HT1080 (cell line): ENCODE measurements at places on chromosomes 16 and 17. TPM values are rescaled to one million over a fixed set of nuclear protein-coding genes. Genes with fewer than 3 reads are reported as not detected.

GRCh38 chr17:75232786-75233185 is 27.3 kb downstream of the NUP85 start:
- no peak for DNase-seq

DNA sequence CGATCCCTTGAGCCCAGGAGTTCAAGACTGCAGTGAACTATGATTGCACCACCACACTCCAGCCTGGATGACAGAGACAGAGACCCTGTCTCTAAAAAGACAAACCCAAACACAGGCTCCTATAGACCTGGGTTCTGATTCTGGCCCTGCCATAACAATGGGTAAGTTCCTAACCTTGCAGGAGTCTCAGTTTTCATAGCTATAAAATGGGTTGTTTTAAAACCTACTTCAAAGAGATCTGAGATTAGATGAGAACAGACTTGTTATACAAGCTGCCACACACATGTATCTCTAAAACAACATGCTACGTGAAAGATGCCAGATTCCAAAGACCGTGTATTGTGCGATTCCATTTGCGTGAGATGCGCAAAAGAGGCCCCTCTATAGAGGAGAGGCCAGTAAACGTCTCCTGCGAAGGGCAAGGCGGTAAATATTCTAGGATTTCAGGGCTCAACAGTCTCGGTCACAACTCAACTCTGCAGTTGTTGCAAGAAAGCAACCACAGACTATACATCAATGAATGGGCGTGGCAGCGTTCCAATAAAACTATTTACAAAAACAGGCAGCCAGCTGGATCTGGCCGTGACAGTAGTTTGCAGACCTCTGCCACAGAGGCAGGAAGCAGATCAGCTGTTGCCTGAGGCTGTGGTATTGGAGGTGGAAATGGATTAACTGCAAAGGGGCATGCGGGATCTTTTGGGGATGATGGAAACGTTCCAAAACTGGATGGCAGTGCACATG is 5.9 kb downstream of the CORO7 start:
- no peak for DNase-seq

Gene TRPV2
- 101 and 105 TPM in 2 replicates for total RNA-seq

Gene RANGRF
- total RNA-seq, result 13.0 and 15.9 TPM in 2 replicates

DNA sequence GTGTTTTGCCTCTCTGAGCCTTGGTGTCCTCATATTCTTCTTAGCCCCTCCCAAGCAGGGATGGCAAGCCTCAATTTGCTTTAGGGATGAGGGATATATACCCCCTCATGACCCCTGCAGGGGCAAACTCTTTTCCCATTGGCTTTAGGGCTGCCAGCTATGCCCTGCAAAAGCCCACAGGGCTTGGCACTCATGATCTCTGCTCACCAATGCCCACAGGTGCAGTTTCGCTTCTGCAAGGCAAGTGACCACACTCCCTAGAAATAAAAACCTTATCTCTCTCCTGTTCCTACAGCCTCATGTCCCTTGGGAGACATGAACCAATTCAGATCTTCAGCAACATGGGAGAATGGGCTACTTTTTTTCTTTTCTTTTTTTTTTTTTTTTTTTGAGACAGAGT is 8.8 kb downstream of the BEAN1 start:
- no peak for DNase-seq
